ENCODE measurements at places on chromosomes 13 and 19. TPM values are rescaled to one million over a fixed set of nuclear protein-coding genes. Genes with fewer than 3 reads are reported as not detected.
A peak's percentile ranks its signal among the peaks of the same experiment; 100 is the strongest.

- peaks cover 39% of the 10 kb centered on the region for H3K36me3 ChIP-seq
- H3K27ac ChIP-seq = no peak overlapping the region
- H3K27me3 ChIP-seq = no peaks in the 10 kb centered on the region
Observed at GRCh38 chr13:113495494-113496210, 5.1 kb upstream of the DCUN1D2 start.

DNA sequence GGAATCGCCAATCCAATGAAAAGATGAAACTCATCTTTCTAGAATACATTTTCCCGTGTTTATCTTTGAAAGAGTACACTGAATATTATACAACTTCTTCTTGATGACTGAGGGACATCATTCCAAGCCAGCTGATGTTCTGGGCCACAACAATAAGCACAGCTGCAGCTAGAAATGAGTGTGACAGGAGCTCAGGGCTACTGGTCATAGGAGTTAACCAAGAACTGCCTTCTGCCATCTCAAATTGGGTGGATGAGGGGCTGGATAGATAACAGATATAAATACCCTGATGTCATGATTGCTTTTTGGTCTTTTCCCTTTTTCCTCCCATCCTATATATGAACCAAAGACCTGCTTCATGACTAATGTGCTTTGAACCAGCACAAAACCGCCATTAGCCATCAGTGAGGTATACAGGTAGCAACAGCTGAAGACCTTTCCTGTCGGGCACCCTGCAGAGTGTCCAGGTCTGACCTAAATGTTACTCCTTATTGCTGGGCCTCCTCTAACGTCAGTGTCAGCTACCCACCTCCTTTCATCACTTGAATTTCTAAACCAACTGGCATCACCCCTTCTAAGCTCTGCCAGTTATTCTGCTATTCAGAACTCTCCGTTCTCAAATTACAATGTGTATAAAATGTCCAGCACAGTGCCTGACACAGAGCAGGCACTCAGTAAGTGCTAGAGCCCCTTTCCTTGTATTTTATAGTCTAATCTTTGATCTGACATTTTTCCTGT lies 178.2 kb downstream of the ENOX1 start:
- H3K36me3 ChIP-seq = no peaks in the 10 kb centered on the region
- H3K27me3 ChIP-seq = no peaks in the 10 kb centered on the region
- no peak overlapping the region for H3K4me3 ChIP-seq

DNA sequence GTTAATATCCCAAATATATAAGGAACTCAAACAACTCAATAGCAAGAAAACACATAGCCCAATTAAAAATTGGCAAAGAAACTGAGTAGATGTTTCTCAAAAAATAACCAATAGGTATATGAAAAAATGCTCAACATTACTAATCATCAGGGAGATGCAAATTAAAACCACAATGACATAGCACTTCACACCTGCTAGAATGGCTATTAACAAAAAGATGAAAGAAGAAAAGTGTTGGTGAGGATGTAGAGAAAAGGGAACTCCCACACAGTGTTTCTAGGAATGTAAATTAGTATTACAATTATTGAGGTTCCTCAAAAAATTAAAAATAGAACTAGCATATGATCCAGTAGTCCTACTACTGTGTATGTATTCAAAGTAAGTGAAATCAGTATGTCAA lies 1212.8 kb downstream of the DIAPH3 start:
- H3K27ac ChIP-seq = no peak overlapping the region
- H3K36me3 ChIP-seq = no peaks in the 10 kb centered on the region
- no peak for DNase-seq

Gene C5AR2
- not detected for total RNA-seq

DNA sequence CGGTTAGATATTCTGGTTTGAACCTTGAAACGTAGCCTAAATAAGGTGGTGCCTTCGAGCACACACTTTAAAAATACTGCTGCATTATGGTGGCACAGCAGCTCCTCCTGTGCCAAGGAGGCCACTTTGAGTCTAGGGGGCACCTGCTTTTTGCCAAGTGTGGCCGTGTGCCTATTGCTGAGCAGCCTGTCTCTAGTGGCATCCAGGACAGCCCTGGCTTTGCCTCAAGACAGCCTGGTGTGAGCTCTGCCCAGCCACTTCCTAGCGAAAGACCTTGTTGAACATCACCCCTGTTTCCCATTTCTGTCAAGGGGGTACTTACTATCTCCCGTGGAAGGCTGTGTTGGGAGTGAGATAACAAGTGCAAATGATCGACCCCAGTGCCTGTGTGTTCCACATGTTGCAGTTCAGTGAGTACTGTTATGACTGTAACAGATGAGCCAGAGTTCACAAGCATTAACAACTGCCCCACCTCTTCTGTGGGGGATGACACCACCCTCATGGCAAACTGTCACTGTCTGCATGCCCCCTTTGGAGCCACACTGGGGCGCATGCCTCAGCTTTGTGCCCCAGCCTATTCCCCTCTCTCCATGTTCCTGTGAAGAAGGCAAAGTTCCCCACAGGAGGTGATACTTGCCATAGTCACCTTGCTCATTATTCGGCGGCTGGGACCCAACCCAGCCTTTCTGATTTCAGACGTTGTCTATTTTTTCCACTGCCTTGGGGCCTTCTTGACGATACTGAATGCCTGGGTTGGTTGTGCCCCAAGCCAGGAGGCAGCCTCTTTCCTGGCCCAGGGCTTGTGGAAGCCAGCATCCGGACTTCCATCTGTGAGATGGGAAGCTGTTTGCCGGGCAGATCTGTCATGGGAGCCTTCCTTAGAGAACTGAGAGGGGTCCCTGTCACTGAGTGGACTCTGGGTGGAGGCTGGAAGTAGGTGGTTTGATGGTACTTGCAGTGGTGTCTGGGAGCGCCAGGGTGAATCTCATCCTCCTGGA lies 5.4 kb downstream of the GATAD2A start:
- H3K27ac ChIP-seq = peak overlapping the region; percentile 57
- H3K36me3 ChIP-seq = no peaks in the 10 kb centered on the region
- H3K4me3 ChIP-seq = no peak overlapping the region

DNA sequence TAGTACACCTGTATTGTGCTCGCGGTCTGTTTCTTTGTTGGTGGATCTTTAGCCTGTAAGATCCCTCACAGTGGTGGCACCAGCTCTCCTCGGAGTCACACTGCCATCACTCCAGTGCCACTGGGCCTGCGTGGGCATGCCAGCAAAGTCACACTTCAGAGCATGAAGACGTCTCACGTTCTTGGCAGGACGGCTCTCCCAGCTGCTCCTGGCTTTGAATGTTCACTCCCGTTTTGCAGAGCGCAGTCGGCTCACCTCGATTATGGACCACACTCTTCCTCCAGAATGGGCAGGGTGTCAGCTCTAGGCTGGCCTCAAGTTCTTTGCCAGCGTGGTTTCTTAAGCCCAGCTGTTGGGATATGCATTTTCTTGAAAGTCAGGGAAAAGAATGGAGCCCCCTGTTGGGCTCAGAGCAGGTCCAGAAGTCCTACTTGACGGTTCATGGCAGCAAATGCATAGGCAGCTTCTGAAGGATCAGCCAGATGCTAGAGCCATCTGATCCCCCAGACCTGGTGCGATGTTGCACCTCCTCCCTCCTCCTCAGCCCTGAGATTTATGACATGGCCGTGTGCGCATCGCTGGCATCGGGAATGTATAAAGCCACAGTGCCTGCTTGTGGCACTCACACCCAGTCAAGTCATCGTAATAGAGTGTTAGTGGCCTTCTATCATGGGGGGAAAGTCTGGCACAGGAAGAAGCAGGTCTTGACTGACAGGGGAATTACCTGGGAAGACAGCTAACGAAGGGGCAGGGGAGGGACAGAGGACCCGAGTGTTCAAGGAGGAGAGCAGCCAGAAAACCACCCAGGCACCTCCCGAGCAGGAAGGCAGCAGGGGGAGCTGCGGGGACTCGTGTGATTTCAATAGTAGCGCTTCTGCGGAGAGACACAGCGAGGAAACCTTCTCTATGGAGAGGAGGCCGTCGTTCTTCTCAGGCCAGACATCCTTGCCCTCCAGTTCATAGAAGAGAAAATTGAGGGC lies 40.2 kb upstream of the NPAS1 start:
- peaks cover 39% of the 10 kb centered on the region for H3K4me1 ChIP-seq
- no peak overlapping the region for H3K4me3 ChIP-seq
- no peaks in the 10 kb centered on the region for H3K27me3 ChIP-seq

DNA sequence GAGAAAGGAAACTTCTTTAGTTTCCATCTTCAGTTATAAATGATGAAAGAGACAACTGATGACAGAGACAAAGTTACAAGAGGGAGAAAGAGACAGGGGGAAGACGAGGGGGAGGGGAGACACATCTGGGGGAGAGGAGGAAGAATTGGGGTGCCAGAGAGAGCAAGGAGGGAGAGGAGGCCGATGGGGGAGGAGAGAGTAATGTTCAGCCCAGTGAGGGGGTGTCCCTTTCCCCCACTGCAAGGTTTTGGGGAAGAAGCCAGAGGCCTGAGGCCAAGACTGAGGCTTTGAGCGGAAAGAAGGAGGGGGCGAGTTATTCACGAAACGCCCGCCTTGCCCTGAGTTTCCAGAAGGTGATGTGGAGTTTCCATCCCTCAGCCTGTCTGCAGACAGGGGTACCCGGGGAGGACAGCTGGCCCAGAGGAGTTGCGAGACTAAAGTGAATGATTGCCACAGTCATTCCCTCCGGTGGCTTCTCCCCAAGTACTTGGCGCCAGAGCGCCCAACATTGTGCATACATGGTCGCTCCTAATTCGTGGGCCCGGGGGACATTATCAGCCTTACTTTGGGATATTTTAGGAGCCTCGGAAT lies 558 bp upstream of the PPAN start:
- H3K4me3 ChIP-seq = no peak overlapping the region
- H3K27me3 ChIP-seq = no peaks in the 10 kb centered on the region
- peaks cover 5% of the 10 kb centered on the region for H3K4me1 ChIP-seq
- peaks cover 23% of the 10 kb centered on the region for H3K36me3 ChIP-seq
- no peak for DNase-seq

- no peaks in the 10 kb centered on the region for H3K36me3 ChIP-seq
- peak; percentile 66 for DNase-seq
- peaks cover 14% of the 10 kb centered on the region for H3K4me1 ChIP-seq
- peak overlapping the region; percentile 58 for H3K27ac ChIP-seq
- H3K4me3 ChIP-seq = no peak overlapping the region
Observed at GRCh38 chr19:1837625-1838105, 10.6 kb downstream of the REXO1 start.

Gene MIR17HG
- 3.4 TPM for total RNA-seq

Gene TRPM4
- total RNA-seq = 106 TPM

DNA sequence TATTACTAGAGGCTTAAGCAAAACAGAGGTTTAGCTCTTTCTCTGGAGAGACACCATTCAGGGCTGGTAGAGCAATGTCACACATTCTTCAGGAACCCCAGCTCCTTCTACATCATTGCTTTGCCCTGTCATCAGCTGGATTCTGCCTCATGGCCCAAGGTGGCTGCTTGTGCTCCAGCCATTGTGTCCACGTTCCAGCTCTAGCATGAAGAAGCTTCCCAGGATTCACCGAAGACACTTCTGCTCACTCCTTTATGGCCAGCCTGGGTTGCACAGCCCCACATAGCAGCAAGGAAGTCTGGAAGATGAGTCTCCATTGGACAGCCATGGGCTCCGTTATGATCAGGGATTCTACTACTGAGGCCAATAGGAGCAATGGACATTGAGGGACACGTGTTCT lies 13.2 kb downstream of the PGLS start:
- no peak overlapping the region for H3K27ac ChIP-seq
- H3K4me1 ChIP-seq = no peaks in the 10 kb centered on the region
- DNase-seq = no peak

DNA sequence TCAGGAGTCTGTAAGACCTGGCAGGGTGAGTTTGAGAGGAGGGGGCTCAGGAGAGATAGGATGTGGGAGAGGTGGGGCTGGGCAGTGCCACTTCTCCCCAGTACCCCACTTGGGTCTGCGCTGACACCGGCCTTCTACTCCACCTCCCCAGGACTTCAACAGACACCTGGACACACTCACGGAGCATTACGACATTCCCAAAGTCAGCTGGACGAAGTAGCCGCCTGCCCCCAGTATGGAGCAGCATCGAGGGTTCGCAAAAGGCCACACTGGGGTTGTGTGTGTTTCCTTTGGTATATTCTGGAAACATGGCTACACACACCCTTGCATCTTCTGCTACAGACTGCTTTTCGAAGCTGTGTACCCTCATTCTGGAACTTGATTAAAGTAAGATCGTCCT lies 5.5 kb downstream of the FAM32A start:
- no peaks in the 10 kb centered on the region for H3K27me3 ChIP-seq
- no peak for DNase-seq
- H3K4me1 ChIP-seq = peaks cover 5% of the 10 kb centered on the region
- peaks cover 28% of the 10 kb centered on the region for H3K36me3 ChIP-seq

GRCh38 chr19:38537071-38537936 lies 80.4 kb downstream of the MAP4K1 start:
- H3K27ac ChIP-seq = no peak overlapping the region
- no peaks in the 10 kb centered on the region for H3K27me3 ChIP-seq
- no peak for DNase-seq
- H3K36me3 ChIP-seq = no peaks in the 10 kb centered on the region

DNA sequence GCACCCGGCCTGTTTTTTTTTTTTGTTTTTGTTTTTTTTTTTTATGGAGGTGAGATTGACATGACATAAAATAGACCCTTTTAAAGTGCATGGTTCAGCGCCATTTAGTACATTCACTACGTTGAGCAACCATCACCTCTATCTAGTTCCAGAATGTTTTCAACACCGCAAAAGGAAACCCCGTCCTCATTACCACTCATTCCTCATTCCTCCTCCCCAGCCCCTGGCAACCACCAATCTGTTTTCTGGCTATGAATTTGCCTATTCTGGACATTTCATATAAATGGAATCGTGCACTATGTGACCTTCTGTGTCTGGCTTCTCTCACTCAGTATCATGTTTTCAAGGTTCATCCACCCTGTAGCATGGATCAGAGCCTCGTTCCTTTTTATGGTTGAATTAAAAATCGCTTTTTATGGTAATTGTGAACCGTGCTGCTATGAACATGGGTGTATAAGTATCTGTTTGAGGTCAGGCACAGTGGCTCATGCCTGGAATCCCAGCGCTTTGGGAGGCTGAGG lies 9.9 kb upstream of the ADGRE5 start:
- DNase-seq = no peak
- peaks cover 23% of the 10 kb centered on the region for H3K4me1 ChIP-seq
- H3K27ac ChIP-seq = no peak overlapping the region
- no peaks in the 10 kb centered on the region for H3K27me3 ChIP-seq

DNA sequence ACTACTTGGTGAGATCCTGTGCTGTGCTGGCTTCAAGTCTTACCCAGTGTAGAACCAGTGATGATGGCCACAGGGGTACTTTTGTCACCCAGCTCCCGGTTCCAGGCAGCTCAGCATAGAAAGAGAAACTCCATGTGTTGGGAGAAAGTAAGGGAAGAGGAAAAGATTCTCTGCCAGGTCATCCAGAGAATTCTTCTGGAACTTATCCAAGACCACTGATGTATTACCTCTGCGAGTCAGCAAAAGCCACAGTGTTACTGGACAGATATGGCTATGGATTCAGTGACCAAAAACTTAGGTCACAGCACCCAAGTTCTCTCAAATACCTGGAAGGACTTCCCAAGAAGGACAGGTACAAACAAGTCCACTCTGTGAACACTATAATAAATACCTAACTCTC lies 399.5 kb upstream of the MIR17HG start:
- H3K4me1 ChIP-seq = no peaks in the 10 kb centered on the region
- no peaks in the 10 kb centered on the region for H3K27me3 ChIP-seq
- no peaks in the 10 kb centered on the region for H3K36me3 ChIP-seq
- H3K27ac ChIP-seq = no peak overlapping the region
- no peak overlapping the region for H3K4me3 ChIP-seq
- DNase-seq = no peak
